ENCODE measurements at places on chromosomes 3 and 15.

- no peak for DNase-seq
These were observed 128.0 kb upstream of the CBLB start for GRCh38 chr3:105996781-105997180.

DNA sequence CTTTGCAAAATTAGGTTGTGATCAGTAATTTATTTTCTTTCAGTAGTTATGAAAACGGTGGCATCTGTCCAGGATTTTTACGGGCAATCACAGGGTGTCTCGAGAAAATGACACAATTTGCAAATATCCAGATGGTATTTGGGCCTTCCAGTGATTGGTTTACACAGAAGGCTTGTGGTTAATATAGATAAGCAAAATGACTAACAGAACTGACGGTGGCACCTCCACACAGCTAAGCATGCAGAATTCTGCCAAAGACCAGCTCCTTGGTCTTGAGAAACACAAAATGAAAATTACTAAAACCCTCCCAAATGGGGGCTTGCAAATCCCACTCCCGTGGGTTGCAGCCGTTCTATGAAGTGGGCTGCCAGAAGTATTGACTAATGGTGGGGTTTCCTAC lies 5.5 kb downstream of the ARHGEF3 start:
- no peak for DNase-seq

DNA sequence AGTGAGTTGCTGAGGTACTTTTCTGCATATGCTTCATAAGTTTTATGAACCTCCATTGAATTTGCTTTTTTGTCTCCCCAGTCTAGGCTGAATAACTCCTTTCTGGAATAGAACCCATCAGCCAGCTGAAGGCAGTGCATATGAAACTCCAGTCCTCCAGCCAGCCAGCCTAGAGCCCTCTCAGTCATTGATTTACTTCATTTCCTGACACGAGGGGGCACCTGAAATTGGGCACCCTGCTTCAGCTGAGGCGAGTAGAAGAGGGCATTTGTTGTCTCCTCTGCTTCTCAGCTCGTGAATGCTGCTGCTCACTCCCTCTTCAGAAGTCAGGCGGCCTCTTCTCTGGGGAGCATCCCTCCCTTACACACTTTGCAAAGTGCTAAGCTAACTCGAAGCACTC lies 32.5 kb downstream of the CHST2 start:
- DNase-seq, result no peak

DNA sequence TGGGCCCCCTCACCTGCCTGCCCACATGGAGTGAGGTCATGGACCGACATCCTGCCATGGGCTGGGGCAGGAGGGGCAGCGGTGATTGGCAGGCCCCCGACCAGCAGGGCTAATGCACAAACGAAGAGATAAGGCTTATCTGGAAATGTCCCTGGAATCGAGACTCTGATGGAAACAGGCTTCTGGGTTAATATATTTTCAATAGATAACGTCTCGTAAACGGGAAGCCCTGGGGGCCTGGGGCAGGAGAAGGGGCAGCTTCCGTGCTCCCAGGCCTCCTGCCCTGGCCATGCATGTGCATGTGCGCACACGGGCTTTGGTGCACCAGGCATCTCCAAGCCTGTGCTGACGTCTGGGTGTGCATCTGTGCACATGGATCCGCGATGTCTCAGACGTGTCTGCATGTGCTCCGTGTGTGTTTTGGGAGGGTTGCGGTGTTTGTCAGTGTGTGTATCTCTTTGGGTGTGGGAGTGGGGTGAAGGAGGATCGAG lies 55.1 kb downstream of the DNAJB8 start:
- no peak for DNase-seq

DNA sequence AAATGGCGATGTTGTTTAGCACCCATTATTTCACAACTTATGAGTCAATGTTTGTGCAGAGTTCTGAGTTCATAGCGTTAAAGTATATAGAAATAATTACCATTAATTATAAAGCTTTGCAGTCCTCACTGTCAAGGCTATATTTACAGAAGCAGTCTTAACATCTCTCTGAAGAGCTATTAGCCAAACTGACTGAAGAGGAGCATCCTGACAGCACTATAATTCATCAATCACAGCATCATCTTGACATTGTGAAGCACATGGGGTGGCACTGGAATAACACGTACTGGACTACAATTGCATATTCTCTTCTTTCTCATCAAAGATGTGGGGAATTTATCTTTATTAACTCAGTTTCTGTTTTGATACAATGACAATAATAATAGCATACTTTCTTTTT lies 260.6 kb upstream of the MME start:
- DNase-seq, result no peak

DNA sequence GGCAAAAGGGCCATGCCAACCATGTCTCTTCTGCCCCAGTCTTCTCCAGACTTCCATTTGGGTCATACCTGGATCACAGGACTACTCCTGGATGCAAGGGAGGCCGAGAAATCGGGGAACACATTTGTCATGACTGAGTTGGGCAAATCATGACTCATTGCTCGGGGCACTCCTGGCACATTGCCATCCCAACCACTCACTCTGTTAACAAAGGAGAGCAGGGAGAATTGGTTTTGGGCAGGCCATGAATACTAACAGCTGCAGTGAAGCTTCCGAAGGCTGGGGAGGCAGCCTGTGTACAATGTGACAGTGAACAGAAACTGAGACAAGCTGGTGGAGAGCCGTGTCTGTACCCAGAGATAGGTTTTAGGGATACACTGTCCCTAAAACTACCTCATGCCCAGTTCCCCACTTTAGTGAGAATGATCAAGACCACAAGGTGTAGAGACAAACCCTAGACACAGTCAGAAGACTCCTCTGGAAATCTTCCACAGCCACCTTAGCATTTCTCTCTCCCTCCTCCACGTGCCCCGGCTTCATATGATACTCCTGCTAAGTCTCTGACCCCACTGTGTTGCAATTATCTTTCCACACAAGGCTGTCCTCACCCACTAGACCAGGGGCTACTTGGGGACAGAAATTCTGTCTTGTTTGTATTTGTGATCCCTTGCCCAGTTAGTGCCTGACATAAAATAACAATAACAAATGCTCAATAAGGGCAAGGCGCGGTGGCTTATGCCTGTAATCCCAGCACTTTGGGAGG lies 10.5 kb upstream of the BUB1B start:
- DNase-seq, result no peak

- DNase-seq, result no peak
These were observed 72.1 kb upstream of the MAGI1 start for GRCh38 chr3:66110840-66111239.

DNA sequence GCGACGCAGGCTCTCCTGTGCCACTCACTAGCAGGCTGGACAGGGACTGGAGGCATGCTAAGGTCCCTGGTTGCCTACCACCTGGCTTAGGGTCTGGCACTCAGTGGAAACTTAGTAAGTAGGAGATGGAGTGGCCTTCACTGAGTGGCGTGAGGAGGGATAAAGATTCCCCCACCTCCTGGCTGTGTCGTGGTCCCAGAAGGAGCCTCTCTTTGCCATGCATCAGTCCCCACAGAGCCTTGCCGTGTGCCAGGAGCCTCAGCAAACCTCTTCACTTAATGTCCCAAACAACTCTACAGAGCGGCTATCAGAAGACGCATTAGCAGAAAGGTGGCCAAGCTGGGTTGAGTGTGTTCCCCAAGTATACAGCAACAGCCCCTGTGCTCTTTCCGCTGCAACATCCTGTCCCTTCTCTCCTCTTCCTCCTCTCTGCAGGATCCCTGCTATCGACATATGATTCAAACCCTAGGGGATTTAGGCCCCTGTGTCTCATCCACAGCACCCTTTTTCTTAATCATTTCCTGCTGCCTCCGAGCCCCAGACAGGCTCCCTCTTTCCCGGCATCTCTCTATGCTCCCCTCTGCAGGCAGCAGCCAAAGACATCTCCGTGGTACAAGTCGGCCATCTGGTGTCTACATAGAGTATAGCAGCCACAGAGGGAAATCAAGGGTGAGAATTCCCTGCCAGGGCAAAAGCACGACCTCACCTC lies 66.7 kb downstream of the SLC6A1 start:
- no peak for DNase-seq

GRCh38 chr3:12985148-12985547 lies 88.1 kb downstream of the IQSEC1 start:
- no peak for DNase-seq

DNA sequence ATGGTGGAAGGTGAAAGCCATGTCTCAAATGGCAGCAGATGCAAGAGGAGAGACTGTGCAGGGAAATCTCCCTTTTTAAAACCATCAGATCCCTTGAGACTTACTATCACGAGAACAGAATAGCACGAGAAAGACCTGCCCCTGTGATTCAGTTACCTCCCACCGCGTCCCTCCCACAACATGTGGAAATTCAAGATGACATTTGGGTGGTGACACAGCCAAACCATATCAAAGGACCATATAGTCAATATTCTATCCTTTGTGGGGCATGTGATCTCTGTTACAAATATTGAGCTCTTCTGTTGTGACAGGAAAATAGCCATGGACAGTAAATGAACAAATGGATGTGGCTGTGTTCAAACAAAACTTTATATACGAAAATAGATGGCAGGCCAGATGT lies 77.2 kb upstream of the ACKR4 start:
- no peak for DNase-seq

DNA sequence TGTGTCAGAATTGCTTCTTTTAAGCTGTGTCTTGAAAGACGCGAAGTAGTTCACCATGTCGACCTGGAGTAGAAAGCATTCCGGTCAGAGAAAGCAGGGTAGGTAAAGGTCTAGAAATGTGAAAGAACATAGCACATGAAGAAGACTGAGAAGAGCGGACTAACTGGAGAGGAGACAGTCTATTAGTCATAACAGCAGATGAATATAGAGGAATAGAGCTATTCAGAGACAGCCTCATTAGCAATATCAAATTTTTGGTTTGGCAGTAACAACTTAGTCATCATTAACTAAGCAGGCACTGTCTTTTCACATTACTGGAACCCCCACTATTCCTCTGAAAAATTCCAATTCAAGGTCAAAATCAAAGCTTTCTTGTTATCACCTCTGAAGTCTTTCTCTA lies 678.8 kb downstream of the DIPK2A start:
- no peak for DNase-seq

GRCh38 chr15:92661069-92661468 lies 5.5 kb upstream of the FAM174B start:
- DNase-seq, result peak; percentile 84

GRCh38 chr3:17065881-17066280 lies 181.1 kb downstream of the PLCL2 start:
- no peak for DNase-seq

DNA sequence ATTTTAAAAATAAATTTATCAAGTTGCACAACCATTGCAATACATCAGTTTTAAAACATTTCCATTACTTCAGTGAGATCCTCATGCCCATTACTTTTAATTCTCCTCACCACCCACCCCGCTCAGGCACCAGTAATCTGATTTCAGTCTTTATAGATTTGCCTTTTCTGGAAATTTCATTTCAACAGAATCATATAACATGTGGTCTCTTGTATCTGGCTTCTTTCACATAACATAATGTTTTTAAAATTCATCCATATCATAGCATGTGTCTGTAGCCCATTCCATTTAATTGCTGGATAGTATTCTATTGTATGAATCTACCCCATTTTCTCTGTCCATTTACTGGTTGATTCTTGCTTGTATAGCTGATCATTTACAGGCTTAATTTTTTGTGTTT lies 110.3 kb upstream of the TMEM108 start:
- no peak for DNase-seq

DNA sequence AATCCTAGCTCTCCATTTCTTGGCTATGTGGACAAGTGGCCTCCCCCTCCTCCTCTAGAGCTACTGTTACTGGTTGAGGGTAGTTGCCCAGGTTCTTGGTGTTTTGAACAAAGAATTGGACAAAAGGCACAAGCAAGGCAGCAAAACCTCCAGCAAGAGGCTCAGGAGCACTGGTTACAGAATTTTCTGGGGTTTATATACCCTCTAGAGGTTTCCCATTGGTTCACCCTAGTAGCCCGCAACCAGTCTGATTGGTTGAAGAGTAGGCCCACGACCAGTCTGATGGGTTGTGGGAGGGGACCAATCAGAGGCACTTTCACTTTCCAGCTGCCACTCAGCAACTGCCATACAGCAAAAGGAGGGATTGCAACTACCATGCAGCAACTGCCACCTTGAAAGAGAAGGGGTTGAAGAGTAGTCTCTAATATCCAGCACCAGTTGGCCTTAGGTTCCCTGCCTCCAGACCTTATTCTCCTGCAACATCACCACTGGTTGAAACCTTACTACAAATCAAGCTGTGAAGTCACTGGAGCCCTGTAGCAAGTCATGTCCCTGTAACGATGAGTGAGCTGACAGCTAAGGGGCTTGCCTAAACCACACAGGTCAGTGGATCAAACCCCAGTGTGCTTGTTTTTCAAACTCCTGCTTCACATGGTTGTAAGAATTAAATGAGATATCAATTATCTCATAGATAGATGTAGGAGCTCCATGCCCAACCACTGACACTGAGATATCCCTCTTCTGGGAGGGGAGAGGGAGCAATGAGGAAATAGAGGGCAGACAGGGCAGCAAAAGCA lies 2.9 kb upstream of the C15orf39 start:
- no peak for DNase-seq

DNA sequence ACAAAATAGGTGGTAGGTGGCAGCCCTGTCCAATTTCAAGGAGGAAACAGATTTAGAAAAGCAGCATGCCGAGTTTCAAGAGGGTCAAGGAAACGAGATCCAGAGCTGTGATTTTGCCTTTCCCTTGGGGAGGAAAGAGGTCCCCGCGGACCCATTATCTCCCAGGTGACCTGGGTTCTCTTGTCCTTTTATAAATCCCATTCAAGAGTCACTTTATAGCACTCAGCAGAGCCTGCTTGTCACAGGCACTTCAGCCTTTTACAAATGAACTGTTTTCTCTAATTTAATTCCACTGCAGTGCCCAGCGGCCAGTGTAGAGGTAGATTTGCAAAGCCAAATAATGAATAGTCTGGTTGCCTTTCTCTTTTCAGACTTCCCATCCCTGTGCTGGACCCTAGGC lies 99.9 kb downstream of the CD47 start:
- no peak for DNase-seq

- DNase-seq, result no peak
These were observed 54.7 kb downstream of the RPL22L1 start for GRCh38 chr3:170815340-170815739.

DNA sequence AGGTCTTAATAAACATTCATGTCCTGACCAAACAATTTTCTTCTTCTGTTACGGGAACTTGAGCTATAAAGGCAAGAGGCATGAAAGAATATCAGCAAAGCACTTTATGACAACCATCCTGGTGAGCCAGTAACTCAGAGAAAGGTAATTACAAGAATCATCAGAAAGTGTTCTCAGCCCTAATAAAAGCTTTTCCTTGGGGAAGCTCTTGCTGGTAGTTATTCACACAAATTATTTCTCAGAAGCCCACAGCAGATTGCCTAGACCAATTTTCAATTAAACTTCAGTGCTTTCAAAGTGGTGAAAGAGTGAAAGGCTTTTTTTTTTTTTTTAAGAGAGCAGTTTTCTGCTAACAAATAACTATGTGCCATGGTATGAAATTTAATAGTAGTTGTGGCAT lies 60.9 kb upstream of the PEX5L start:
- no peak for DNase-seq

DNA sequence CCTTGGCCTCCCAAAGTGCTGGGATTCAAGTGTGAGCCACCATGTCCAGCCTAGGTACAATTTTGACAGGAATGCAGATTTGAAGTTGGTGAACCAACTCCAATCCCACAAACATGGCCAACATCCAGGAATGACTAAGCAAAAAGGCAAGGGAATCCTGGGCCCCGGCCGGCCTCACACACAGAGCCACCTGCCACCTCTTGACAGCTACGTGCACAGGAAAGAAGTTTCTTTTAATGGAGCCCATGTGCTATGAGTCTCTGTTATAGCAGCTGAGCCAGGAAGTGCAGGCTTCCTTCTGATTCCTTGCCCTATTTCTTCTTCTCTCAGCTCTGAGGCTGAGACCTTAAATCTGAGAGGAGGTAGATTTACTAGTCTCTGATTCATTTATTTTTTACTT lies 8.8 kb downstream of the TMEM40 start:
- DNase-seq, result no peak

Data from vagina (tissue), 2 donors.